HCEC 1CT (cell line): ENCODE measurements at places on chromosomes 6 and 20.
A peak's percentile ranks its signal among the peaks of the same experiment; 100 is the strongest.

DNA sequence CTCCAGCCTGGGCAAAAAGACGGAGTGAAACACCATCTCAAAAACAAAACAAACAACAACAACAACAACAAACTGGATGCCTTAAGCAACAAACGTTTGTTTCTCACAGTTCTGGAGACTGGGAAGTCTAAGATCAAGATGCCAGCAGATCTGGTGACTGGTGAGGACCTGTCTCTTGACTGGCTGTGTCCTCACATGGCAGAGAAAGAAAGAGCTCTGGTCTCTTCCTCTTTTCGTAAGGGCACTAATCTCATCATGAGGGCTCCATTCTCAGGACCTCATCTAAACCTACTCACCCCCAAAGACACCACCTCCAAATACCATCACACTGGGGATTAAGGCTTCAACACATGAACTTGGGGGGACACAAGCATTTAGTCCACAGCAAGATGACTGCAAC lies 13.5 kb upstream of the GFOD1 start:
- no peak for DNase-seq

- no peak for DNase-seq
Observed at GRCh38 chr20:2135013-2135412, 33.4 kb downstream of the STK35 start.

DNA sequence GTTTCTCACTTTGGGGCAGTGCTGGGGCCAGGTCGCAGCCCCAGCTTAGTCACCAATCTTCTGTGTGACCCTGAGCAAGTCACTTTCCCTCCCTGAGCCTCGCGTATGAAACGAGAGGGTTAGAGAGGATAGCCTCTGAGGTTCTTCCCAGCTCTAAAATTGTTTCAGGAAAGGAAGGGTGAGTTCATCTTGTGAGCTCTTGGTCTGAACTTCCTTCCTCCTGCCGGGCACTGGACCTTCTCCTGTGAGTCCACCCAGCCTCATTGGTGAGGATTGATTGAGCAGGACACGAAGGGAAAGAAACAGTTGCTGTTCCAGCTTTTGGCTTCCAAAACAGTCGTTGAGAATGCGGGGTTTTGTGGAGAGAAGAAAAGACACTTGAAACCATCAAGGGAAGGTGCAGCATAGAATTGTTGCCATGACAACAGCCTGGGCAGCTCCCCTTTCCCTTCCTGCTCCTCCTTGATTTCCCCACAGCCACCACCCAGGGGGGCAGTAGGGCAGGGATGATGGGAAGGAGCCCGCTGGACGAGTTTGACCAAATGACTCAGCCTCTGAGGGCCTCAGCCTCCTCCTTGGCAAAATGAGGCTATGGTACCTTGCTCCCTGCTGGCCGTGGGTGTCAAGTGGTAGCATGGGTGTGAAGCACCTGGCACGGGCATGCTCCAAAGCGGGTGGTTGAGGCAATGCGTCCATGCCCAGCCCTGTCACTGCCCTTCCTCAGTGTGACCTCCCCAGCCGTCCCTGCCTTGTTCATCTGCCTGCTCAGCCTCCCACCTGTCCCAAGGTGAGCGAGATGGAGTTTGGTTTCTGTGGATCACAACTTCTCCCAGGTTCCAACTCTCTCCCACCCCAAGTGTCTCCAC lies 107.8 kb downstream of the CDC5L start:
- DNase-seq: no peak

DNA sequence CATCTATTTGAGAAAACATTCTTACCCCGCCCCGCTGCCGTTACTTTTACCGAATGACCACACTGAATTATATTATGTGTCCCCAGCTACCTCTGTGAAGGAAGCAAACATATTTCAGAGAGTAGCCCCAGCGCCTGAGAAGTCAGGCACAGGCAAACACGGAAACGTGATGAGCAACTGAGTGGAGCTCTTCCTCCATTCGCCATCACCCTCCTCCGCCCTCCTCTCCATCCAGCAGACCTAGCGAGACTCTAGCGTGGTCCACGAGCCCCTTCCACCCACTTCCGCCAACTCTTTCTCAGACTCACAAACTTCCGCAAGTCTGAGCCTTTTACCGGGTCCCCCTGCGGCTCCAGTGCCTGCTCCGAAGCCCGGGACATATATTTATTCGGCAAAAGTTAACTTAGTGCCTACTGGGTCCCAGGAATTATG lies 582 bp downstream of the SNRPB start:
- peak; percentile 37 for DNase-seq

DNA sequence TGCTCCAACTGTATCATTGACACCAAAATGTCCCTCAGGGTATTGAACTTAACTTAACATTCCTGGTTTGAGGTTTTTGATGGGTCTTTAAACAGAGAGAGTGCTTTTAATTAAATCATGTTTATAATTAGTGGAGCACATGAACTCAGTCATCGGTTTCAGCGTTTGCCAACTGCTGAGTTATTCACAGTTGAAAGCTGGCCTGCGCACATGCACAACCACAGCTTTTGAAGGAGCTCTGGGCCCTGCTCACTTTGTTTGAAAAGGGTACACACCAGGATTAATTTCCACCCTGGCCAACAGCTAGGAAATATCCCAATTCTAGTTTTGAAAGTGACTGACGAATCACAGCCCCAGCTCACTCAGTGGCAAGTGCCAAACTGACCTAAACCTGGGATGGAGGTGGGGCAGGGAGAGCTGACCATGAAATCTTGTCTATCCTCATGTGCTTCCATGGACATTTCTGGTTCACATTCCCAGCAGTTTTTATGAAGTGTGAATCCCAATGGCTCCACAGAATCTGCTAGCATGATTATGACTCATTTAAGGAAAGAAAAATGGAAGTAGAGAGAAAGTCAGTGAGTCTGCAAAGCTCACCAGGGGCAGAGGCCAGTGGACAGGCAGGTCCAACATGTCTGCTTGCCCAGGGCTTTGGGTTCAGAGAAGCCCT lies 247.8 kb downstream of the FNDC1 start:
- DNase-seq: no peak

DNA sequence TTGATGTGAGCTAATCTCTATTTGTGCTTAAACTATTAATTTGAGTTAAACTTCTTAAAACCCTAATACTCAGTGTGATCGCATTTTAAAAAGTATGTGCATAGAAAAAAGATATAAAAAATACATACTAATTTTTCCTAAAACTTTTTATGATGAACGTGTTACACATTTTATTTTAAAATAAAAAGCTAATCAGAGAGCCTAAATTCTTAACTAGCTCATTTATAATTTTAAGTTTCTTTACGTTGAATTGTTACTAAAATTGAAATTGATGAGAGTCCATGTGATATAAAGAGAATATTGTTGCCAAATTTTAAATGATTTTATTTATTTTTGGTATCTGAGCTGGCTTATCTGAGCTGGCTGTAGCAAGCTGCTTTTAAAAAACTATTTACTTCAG lies 6.6 kb downstream of the MAP3K4 start:
- no peak for DNase-seq

DNA sequence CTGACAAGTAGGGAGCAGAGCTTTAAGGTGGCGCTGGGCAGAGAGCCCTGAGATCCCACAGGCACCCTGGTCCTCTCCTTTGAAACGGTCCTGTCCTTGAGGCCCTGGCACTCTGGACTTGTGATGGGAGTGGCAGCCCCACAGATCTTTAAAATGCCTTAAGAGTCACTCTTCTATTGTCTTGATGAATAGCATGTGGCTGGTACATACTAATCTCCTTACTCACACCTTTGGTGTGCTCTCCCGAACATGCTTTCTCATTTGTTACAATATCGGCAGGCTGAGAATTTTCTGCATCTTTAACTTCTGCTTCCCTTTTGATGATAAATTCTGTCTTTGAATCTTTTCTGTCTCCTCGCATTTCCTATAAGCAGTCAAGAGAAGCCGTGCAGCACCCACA lies 333.8 kb downstream of the TFAP2A start:
- no peak for DNase-seq

GRCh38 chr6:36826520-36827227 lies 12.6 kb downstream of the CPNE5 start:
- peak; percentile 17 for DNase-seq

- DNase-seq: no peak
Observed at GRCh38 chr6:144285548-144285797, 338 bp downstream of the UTRN start.

DNA sequence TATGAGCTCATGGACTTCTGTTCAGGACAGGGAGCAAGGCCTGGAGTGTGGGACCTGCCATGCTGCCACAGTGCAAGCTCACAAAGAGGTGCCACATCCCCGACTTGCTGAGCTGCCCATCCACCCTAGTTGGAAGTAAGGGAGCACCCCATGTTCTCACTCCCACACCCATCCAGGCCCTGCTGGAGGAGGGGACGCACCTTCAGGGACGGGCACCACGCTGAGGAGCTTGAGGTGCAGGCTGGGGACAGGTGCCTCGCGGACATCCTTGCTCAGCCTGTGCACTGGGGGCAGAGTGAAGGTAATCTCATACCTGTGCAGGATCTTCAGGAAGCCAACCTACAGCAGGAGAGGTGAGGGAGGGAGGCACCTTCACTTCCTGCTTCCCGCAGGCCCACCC lies 12.3 kb downstream of the ADISSP start:
- no peak for DNase-seq

- DNase-seq: peak; percentile 15
Observed at GRCh38 chr20:64044484-64045247, 4.8 kb downstream of the SOX18 start.

DNA sequence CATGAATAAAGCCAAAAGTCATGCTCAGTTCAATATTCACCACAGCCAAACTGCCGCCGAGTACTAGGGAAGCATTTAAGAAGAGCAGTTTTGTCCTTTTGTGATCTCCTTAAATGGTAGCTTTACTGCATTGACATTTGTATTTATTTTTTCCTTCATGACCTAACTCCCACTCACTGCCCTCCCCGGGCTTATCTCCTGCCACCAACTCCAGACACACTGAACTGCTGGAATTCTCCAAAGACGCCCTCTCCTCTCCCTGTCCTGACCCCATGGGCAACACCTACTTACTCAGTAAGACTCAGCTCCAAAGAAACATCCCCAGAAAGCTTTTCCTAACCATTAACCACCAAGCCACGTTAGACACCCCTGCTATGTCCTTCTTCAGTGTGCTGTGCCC lies 48.5 kb upstream of the CNKSR3 start:
- DNase-seq: no peak

GRCh38 chr6:89509777-89510281 lies 76.9 kb downstream of the ANKRD6 start:
- DNase-seq: no peak

- DNase-seq: peak; percentile 62
Observed at GRCh38 chr20:51554538-51555165, 12.1 kb upstream of the NFATC2 start.

- DNase-seq: no peak
Observed at GRCh38 chr6:6966127-6966526, 141.6 kb upstream of the RREB1 start.

- peak; percentile 81 for DNase-seq
Observed at GRCh38 chr6:143581835-143582480, 70.4 kb upstream of the FUCA2 start.

GRCh38 chr20:54566031-54566688 lies 90.8 kb downstream of the DOK5 start:
- no peak for DNase-seq

DNA sequence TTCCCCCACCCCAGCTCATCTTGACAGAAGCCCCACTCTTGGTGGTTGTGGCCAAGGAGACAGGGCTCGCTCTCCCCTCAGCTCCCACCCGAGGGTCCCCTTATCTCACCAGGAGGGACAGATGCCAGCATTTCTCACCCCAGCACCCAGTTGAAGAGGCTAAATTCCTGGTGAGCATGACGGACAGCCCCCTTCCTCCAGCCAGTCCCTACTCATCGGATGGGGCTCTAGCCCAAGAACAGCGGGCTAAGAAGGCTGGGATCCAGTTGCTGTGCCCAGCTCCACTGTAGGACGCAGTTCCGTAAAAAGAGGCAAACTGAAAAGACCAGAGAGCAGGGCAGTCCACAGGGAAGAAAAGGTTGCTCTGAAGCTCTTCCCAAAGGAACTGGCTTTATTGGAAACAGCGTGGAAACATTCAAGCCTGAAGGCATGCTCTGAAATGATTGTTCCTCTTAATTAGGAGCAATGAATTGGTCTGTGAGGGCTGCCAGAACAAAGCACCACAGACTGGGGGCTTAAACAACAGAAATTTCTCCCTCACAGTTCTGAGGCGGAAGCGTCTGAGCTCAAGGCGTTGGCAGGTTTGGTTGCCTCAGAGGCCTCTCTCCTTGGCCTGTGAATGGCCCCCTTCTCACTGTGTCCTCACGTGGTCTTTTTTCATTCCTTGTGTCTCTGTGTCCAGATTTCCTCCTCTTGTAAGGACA lies 17.9 kb upstream of the KIF25 start:
- DNase-seq: no peak

DNA sequence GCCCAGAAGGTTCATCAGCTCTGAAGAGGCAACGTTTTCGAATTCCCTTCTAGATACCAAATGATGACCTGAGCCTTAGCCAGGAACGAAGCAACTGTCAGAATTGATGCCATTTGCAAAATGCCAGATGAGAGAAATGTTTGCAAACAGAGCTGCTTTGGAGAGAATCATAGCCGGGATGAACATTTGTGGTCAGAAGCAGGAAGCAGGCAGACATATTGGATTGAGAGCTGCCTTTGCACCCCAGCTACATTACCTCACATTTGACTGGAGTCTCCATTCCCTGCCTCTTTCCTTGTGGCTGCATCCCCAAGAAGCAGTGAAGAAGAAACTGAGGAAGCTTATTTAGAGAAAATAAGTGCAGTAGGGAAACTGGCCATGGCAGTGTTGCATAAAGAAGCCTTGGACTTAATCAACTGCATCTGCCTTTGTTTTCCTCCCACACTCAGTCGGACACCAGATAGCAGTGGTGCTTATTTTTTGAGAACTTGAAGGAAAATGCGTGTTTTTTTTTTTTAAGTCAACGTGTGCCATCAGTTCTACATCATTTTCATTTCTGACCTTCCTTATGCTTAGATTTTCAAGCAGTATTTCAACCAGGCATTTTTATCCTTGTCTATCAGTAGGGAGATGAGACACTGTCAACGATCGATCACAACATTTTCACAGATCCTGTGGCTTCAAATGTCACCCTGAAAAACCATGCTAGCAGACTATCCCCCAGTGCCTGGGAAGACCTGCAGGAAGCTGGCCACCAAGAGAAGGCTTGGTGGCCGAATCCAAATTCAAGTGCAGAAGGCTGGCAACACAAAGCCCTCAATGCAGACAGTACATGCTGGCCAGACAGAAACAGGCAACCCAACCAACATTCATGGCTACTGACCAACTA lies 541.2 kb upstream of the JARID2 start:
- no peak for DNase-seq

DNA sequence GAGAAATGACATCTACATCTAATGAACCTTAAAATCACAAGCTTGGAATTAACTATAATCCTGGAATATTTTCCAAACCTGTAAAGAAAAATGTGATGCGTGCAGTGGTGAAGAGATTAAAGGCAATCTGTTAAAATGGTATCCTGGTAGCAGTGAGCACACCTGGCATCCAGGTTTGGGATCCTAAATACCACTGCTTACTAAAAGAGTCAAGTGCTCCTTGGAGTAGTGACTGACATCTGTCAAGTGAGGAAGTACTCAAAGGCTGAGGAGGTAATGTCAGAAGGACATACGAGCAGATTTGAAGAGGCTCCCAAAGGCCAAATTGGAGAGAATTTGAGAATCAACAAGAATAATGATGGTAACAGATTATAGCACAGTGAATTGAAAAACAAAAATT lies 32.8 kb downstream of the PCMT1 start:
- DNase-seq: no peak

- DNase-seq: no peak
Observed at GRCh38 chr6:108165714-108166663, at the start of gene NR2E1. TSS of gene NR2E1 (plus strand) at chr6:108166022. CDS start at chr6:108166766, 744 bp downstream.

- peak; percentile 81 for DNase-seq
Observed at GRCh38 chr6:11328613-11329247, 96.3 kb upstream of the NEDD9 start.
